ENCODE measurements at places on chromosomes 3 and 15.

- peak; percentile 72 for DNase-seq
Measured at GRCh38 chr3:45665101-45665572, 24.1 kb upstream of the SACM1L start.

GRCh38 chr3:48219543-48219942 is 3.8 kb upstream of the CAMP start:
- no peak for DNase-seq

DNA sequence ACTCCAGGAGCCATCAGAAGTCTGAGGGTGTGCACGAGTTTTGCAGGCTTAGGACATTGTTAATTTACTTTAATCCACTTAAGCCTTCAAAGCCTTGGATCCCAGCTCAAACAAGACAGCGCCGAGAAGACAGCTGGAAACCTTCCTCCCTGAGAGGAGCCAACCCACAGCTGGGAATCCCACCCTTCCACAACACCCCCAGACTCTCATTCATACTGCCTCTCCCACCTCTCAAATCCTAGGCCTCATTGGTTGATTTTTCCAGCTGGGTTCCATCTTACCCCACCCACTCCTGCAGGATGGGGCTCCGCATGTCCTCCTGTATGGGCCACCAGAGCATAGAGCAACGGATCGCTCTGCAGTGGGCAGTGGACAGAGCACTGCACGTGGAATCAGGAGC is 80.4 kb downstream of the SEMA5B start:
- DNase-seq = no peak

DNA sequence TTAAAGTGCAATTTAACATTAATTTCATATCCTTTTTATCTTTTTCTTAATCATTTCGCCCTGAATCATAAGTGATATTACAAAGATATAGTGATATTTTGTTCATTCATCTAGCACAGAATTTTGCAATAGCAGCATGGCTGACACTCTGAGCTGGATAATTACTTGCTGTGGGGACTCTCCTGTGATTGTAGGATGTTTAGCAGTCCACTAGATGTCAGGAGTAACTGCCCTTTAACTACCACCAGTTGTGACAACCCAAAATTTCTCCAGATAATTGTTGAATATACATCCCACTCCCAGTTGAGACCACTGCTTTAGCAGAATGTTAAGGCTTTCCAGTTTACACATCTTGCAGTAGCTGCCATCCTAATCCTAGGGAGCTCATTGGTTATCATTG is 196.8 kb upstream of the MBNL1 start:
- peak; percentile 59 for DNase-seq

DNA sequence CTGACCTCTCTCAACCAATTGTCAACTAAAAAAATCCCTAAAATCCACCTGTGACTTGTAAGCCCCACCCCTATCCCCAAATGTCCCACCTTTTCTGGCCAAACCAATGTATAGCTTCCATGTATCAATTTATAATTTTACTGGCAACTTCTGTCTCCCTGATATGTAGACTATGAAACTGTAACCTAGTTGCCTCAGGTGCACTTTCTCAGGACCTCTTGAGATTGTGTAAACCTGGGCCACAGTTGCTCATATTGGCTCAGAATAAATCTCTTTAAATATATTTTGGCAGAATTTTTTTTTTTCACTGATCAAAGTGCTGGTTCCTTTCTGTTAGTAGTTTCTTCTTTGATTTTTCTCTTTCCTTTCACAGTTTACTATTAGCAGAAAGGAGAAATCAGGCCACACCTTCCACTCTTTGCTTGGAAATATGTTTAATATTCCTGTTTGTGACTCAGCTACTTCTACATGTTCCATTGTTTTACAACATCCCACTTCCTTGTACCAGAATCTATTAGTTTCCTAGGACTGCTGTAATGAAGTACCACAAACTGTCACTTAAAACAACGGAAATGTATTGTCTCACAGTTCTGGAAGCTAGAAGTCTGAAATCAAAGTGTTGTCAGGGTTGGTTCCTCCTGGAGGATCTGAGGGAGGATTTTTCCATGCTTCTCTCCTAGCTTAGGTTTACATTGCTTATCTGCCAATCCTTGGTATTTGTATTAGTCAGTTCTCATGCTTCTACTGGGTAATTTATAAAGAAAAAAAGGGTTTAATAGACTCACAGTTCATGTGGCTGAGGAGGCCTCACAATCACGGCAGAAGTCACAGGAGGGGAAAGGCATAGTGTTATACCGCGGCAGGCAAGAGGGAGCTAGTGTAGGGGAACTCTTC is 801.2 kb upstream of the ARPP21 start:
- DNase-seq = no peak

DNA sequence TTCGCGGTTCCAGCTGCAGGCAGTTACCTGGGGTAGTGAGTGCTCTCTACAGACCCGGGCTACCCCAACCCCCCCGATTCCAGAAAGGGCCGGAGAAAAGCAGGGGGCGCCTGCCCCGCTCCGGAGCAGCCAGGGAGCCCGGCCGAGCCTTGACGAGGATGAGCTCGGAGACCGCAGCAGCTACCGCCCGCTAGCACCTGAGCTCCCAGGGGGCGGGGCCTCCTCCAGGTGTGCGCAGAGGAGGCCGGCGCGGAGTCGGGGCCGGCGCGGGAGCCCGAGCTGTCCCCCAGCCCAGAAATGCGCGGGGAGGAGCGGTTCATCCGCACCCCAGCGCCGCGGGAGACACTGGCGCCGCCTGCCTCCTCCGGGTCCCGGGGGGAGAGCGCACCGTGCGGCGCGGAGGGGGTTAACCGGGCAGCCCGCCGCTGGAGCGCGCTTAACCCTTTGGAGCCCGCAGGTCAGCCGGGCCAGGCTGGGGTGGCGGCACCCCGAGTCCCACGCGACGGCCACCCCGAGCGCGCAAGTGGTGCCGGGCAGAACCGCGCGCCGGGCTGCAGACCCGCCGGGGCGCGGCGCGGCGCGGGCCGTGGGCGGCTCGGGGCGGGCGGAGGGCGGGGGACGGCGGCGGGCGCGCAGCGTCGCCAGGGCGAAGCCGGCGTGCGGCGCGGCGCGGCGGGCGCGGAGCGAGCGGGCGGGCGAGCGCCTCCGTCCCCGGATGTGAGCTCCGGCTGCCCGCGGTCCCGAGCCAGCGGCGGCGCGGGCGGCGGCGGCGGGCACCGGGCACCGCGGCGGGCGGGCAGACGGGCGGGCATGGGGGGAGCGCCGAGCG is at the start of gene CACNA1D:
CACNA1D (plus strand) TSS at position 649 of the 829 bp plus-strand sequence. CDS start 556 bp downstream, outside the sequence.
- DNase-seq = peak; percentile 46

GRCh38 chr15:50907601-50908208 is 778 bp upstream of the AP4E1 start:
- peak; percentile 63 for DNase-seq

DNA sequence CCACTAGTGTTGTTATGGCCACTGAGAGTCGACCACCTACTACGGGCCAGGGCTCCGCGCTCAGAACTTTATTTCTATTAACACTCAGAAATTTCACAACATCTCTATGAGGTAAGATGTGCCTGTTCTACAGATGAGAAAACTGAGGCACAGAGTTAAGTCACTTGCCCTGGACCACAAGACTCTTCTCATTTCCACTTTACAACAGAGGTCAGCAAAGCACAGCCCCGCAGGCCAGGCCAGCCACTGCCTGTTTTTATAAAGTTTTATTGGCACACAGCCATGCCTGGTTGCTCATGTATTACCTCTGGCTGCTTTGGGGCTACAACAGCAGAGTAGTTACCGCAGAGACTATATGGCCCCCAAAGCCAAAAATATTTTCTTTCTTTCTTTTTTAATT is 503.6 kb downstream of the SHQ1 start:
- DNase-seq = peak; percentile 8

DNA sequence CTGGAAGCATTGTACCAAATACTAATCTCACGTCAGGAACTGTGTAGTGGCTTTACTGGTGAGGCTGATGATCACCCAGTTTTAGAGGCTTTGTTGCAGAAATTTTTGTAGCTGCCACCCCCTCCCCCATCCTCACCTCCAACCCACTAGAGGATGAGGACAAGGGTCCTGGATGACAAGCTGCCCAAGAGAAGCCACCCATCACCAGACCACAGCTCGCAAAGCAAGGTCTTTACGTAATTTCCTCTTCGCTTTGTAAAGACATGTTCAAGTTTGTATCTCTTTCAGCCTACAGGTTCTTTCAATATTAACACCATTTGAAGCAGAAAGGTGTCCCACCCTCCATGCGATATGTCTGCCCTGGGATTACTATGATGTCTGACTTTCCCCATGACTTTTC is 74.2 kb downstream of the LDHAL6B start:
- DNase-seq = no peak

DNA sequence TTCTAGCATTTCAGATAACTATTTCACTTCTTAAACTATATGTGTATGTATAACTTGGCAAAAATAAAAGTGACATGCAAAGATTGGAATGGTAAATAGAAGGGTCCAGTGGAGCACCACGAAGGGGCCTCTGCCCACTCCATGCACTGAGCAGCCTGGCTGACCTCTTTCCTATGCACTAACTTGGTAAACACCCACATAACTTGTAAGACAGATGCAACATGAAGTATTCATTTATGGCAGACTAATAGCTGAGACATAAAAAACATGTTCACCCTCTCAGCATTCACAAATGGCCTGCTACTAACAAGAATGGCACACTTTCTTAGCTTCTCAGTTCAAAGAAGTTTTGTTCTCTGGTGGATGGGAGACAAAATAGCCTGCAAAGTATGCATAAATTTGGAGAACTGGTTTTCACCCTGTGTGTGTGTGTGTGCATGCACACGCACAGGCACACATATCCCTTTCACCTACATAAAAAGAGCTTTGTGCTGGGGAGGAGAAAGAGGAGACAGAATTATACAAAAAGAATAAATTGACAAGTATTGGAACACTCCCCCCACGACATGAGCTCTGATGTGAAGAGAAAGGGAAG is 26.5 kb upstream of the RYK start:
- DNase-seq = no peak
